Stromal cell of bone marrow (primary cell): ENCODE measurements at places on chromosomes 6 and 20.

DNA sequence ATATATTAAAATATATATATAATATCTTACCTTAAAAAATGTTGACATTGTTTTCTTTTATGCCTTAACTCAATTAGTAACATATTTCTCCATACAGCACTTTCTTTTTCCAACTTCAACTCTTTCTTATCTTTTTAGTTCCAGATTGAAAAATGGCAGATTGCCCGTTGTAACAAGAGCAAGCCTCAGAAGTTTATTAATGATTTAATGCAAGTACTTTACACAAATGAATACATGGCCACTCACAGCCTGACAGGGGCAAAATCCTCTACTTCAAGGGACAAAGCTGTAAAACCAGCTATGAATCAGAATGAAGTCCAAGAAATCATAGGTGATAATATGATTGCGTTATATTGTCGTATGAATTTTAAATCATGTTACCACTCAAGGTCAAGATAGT, 29.4 kb upstream of the KIAA1586 start:
- DNase-seq, result no peak

GRCh38 chr6:3247255-3248146, 11.2 kb upstream of the PSMG4 start:
- no peak for DNase-seq

- no peak for DNase-seq
These were observed 379.0 kb downstream of the EPHA7 start for GRCh38 chr6:93040375-93040774.

GRCh38 chr20:44961011-44961869, 1.0 kb upstream of the TOMM34 start:
- no peak for DNase-seq

GRCh38 chr6:89583559-89583958, 55.0 kb downstream of the LYRM2 start:
- DNase-seq, result no peak

DNA sequence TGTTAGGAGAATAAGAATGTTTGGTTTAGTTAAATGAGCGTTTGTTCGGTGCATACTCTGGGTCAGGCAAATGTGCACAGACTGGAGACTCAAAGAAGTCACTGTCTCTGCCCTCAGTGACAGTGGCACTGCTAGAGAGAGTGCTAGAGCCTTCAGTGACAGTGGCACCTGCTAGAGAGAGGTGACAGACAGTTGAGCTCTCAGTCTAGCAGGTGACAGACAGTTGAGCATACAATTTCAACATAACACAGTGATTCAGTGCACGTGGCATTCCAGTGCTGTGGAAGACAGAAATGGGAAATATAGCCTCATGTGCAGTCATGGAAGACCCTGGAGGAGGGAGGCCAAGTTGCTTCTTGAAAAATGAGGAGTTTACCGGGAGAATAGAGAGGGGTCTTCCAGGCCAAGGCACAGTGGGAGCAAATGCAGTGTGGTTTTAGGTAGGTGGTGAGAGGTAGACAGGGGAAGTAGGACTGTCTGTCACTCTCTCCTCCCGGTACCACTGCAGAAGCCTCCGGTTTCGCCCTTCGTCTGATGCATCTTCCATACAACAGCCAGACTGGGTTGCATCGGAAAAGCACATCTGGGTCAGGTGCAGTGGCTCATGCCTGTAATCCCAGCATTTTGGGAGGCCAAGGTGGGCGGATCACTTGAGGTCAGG, 107.9 kb upstream of the CLDN20 start:
- DNase-seq, result no peak

DNA sequence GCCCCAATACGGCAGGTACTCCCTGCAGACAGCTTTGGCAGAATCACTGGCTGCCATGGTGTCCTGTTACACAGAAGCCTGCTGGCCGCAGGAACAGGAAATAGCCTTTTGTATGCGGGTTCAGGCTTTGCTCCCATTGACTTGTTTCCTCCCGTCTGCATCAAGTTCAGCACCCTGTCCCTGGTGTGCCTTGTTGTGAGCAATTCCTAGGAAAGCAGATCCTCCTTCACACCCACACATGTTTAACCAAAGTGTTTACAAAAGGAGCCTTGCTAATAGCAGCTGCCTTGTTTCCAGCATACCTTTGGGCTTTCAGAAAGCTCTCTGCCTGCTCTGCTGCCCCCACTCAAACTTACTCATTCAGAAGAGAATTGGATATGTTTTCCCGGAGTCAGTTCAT, 127.2 kb upstream of the SUPT3H start:
- DNase-seq, result peak; percentile 44

GRCh38 chr6:136761227-136761922, 30.9 kb downstream of the MAP3K5 start:
- DNase-seq, result no peak

DNA sequence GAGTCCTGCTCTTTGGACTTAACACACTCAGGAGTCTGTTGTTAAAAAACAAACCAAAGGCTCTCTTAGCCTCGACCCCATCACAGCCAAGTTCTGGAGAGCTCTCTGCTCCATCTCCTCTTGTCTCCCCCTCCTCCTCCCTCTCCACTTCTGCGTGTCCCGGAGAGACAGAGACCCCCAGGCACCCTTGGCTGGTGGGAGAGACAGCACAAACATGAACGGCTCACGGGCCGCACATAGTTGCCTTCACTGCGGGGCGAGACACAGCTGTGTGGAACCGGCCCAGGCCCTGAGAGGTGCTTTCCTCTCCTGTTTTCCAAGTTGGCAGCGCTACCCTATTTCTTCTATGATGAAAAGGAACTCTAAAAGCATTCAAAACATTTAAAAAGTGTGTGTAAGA, 23.3 kb upstream of the MYT1 start:
- no peak for DNase-seq
